Naive B cell (primary cell): ENCODE measurements at places on chromosomes 1 and 21. TPM values are rescaled to one million over a fixed set of nuclear protein-coding genes. Genes with fewer than 3 reads are reported as not detected.
A peak's percentile ranks its signal among the peaks of the same experiment; 100 is the strongest.

Gene LCE2C
- polyA plus RNA-seq: not detected

Gene CD5L
- polyA plus RNA-seq: not detected

Gene GJC2
- not detected for polyA plus RNA-seq

Gene TMEM61
- not detected for polyA plus RNA-seq

Gene EDARADD
- polyA plus RNA-seq: not detected

Gene PCAT6
- polyA plus RNA-seq: not detected

Gene AGMAT
- 3.9 TPM for polyA plus RNA-seq

GRCh38 chr1:101310506-101310905, 73.7 kb downstream of the S1PR1 start:
- DNase-seq: peak; percentile 14

DNA sequence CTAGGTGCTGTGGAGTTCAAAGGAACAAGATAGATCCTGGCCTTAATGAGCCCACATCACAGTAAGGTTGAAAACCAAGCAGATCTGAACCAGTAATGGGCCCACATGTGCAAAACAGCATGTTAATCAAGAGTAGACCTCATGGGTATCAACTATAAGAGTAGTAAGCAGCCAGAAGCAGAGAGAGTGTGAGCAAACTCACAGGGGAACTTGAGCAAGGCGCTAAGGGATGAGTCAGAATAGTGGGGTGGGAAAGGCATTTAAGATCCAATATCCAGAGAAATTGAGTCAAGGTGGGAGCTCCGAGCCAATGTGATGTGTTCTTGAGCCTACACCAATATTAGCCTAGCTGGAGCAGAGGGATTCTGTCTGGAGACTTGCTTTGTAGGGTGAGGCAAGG, 52.4 kb upstream of the GJA5 start:
- no peak for DNase-seq

DNA sequence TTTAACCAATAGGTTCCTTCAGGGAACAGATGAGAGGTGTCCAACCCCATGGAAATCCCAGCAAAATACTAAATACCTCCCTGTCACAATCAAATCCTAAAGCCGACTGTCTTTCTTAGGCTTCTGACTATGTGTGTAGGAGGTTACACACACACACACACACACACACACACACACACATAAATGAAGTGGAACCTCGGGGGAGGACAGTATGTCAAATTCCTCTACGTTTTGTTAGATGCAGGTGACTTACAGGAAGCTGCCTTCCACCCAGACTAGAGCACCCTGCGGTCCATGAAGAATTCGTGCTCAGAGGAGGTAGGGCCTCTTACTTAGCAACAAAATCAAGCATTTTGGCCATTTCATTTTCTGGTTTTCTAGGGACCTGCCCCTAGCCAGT, 16.4 kb downstream of the RSPH1 start:
- no peak for DNase-seq

DNA sequence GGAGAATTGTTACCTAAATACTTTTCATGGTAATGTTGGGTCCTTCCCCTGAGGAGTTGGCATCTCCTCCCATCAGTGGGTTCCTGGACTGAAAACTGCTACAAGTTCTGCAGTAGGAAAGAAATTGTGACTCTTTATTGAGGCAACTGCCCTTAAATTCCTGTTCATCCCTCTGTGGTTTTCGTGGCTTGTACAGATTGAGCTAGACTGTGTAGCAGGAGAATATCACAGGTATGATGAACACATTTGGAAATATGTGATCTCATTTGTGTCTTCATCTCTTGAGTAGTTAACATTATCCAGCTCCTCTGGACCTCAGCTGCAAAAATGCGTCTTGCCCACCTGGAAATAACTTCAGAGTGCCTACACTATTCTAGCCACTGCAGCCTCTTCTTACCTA, 390.6 kb downstream of the PTPRC start:
- no peak for DNase-seq
